WTC11 (cell line): ENCODE measurements at places on chromosomes 12 and 14.

DNA sequence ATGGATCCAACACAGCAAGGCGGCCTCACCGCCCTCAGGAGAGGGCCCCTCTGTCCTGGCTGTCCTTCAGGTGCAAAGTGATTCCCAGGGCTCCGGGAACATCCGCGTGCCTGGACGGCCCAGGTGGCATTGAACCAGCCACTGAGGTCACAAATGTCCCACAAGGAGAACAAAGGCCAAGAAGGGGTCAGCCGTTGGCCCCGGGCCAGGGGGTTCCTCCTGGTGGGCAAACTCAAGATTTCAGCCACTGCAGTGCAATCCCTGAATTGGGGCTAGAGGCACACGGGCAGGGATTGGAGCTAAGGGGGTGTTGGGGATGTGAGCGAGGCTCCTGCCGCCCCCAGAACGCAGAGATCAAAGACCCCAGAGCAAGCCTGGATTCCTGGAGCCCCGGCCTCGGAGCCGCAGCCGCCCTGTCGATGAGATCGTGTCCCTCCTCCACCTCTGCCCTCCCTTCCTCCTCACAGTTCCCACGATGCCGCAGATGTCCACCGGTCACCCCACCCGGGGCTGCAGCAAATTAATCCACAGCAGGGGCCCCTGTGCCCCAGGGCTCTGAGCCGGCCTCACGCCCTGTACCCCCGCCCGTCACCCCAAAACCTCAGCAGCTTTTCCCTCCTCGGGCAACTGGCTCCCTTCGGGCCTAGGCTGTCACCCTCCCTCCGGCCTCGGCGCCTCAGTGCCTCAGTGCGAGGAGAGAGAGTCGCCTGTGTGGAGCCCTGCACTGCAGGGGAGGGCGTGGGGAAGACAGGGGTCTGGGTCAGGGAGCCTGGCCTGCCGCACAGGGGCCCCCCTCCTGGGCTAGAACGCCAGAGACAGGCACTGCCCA, 56.7 kb upstream of the GALNT9 start:
- DNase-seq, result peak; percentile 26

GRCh38 chr12:102816816-102817434, 100.1 kb downstream of the PAH start:
- DNase-seq, result no peak

- DNase-seq, result no peak
These were observed 65.6 kb upstream of the YARS2 start for GRCh38 chr12:32821293-32821692.

DNA sequence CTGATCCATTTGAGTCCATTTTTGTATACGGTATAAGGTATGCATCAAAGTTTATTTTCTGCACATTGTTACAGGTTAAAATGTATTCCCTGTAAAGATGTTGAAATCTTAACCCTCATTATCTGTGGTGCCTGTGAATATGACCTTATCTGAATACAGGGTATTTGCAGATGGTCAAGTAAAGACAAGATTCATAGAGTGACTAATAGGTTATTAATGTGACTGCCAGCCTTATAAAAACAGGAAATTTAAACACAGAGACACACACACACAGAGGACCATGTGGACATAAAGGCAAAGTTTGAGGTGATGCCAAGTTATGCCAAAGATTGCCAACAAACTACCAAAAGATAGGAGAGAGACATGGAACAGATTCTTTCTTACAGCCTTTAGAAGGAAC, 347.2 kb upstream of the DCN start:
- no peak for DNase-seq

GRCh38 chr12:106071686-106072085, 67.1 kb downstream of the NUAK1 start:
- DNase-seq, result no peak

DNA sequence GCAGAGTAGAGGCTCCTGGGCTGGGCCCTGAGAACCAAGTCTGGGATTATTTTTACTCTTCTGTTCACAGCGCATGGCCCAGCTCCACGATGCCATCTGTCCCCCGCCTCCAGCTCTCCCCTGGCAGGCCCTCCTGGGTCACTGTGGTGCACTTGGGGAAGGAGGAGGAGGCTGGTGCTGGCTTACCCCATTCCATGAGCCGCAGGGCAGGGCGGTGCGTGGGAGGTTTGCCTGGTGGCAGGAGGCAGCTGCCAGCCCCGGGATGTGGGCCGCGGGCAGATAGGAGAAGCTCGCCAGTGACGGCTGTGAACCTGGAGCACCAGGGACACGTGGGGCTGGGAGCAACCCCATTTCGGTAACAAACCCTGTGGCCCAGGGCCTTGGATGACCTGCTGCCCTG, 23.2 kb downstream of the TEAD4 start:
- DNase-seq, result no peak

DNA sequence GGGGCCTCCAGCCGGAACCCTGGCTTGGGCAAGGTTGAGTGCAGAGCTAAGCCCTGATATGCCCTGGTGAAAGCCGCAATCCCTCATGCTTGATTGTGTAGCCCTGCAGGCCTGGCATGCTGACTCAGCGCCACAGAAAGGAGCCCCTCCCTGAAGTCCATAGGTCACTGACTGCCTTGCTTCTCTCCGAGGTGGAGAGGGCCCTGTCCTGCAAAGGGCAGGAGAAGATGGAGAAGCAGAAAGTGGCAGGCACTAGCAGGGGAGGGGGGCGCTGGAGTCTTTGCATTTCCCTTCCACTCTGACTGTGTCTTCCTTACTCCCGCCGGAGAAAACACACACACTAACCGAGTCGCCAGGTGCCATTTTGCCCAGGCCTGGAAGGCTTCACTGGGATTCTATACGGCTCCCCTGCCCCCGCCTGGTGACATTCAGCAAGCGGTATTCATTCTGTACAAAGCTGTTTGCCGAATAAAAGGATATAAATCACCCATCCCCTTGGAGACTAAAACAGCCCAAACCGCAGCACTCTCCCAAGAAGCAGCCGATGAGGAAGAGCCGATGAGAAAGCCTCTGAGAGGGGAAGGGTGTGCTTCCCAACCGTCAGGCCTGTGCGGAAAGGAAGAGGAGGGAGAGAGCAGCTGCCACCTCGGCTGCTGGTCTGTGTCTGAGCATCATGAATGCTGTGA, 69.8 kb downstream of the SLC6A12 start:
- no peak for DNase-seq

GRCh38 chr14:104431929-104432541, 147.5 kb upstream of the C14orf180 start:
- peak; percentile 21 for DNase-seq

- no peak for DNase-seq
These were observed 65.8 kb downstream of the KCNK10 start for GRCh38 chr14:88256997-88257950.

DNA sequence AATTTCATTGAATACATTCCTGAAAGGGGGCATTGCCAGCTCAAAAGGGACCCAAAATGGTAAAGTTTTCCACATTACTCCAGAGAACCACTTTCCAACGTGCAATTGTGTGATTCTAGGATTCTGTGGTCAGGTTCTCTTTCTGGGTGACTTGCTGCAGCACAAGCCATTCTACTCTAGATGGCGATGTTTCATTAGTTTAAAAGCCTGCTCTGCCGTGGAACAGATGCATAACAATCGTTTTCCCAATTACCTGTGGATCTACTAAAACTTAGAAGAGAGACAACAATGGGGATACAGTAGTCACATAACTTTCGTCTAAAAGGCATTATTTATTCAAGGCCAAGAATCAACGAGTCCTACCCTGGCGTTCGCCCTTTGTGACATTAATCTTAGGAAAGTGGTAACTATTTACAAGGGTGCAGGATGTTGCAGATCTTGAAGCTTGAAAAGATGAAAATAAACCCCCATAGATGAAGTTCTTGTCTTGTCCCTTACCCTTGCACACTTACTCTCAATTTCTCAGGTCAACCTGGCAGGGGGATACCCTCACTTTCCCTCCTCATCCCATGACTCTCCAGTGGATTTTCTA, 400.9 kb downstream of the SNAPC1 start:
- DNase-seq, result peak; percentile 21

DNA sequence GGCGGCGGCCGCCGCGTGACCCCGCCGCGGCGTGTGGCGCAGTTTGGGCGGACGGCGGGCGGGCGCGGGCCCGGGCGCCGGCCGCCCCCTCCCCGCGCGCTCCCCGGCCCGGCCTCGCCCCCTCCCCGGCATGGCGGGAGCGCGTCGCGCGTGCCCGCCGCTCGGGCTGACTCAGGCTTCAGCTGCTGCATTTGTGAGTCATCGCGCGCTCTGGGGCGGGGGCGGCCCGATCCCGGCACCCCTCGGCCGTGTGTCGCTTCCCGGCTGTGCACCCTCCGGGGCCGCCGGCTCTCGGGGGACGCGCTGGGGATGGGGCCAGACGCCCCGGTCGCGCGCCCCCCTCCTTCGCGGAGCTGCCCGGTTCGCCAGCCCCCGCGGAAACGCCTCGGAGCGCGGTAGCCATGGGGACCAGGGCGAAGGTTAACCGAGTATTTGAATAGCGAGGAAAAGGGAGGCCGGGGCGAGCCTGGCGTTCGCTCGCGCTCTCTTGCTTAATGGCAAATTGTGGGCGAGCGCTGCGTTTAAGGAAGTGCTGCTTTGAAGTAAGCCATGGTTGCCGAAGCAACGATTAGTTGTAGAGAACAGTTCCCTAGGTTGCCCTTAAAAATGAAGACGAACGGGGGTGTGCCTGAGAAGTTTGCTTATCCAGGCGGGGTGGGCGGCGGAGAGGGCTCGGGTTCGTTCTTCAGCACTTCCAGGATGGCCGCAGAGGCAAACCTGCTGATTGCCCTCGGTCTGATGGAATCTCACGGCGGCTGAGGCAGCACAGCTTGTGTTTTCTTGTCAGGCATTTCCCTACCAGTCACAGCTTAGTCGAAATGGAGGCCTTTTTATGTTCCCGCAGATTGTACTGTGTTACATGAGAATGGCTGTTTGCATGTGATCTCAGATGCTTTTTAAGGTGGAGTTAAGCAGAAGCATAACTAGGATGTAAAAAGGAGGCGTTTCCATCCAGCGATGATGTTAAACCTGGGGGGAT, 896 bp downstream of the EIF5 start:
- peak; percentile 49 for DNase-seq

GRCh38 chr14:87325741-87326140, 667.2 kb downstream of the GALC start:
- DNase-seq, result no peak

GRCh38 chr12:12474931-12475795, 87.5 kb downstream of the DUSP16 start:
- no peak for DNase-seq

GRCh38 chr12:68786929-68787328, 21.0 kb upstream of the MDM2 start:
- no peak for DNase-seq

DNA sequence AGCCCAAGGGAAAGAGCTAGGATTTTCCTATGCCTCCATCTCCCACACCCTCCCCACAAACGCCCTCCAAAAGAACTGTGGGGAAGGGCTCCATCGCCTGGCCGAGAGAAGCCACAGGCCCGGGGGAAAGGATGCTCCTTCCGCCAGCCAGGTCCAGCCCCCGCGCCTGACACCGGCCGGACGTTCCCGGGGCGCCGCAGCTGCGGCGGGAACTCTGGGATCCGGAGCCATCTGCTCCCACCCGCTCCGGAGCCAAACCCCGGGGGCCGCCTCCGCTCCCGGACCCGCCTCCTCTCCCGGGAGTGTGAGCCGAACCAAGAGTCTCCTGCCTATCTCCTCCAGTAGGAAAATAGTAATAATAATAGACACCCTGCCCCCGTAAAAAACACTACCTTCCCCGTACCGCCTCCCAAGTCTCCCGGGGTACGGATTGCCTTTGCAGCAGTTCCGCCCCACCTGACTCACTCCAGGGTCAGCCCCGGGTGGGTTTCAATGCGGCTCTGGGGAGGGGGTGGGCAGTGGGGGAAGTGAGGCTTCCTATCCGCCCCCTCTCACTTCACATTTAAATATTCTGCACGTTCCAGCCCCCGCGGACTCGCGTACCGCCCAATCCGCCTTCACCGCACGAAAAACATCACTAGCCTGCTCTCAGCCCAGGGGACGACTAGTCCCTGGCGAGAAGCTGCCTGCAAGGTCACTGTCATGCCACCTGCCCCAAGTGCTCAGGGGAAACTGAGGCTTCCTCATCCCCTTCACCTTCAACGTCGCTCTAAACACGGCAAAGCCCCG, 2.4 kb downstream of the AGAP2 start:
- DNase-seq, result peak; percentile 80

DNA sequence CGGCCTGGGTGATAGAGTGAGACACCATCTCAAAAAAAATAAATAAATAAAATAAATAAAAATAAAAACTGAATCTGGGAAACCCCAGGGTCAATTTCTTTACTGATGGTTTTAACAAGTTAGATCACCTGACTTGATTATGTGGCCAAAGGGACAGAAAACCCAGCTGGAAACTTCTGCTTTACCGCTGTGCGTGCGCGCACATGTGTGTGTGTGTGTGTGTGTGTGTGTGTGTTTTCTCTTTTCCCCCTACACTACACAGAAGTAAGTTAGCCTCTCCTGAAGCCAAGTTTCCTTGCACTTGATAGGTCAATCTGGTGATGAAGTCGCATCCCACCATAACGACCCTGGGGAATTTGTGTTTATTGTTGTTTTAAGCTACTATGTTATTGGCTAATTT, 105.3 kb upstream of the AMN1 start:
- no peak for DNase-seq

DNA sequence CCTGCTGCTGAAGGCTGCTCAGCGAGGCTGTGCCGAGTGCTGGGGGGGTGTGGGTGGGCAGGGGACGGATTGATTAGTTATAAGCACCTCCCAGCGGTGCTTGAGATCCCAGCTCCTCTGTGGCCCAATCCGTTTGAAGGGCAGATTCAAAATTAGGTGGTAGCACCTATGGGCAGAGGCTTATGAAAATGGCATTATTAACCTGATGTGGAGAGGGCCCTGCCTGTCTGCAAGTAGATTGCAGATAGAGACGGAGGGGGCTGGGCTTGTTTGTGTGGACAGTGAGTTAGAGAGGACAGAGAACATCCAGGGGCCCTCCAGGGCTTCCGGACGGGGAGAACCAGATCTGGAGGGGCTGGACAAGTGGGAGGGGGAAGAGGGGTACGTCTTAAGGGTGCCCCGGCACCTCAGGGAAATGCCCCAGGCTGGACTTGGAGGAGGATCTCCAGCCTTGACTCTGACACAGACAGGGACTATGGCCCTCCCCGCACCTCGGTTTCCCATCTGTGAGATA, at the start of gene RTL1:
Gene RTL1 (minus strand): TSS at position 51 of the 514 bp plus-strand sequence. CDS start 18,934 bp downstream, outside the sequence.
- no peak for DNase-seq

- DNase-seq, result no peak
These were observed 57.4 kb upstream of the KCNJ8 start for GRCh38 chr12:21831791-21832344.

DNA sequence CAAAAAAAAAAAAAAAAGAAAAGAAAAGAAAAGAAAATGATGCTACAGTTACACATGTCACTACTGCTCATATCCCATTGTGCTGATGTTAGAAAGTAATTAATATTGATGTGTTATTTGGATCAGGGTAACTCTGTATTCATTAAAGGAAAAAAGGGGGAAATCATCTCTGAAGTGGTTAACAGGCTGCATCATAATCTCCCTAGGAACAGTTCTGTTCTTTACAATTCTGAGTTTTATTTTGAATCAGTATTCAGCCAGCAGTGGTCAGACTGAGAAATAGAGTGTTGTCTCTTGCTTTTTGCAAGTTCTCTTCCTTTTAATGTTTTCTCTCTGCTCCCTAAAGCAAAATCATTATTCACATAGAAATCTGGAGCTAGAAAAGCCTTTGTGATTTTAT, 128.6 kb upstream of the CRY1 start:
- DNase-seq, result no peak
